ENCODE measurements at places on chromosomes 1 and 21.
A peak's percentile ranks its signal among the peaks of the same experiment; 100 is the strongest.

- DNase-seq: no peak
These were observed 47.3 kb downstream of the AKT3 start for GRCh38 chr1:243802736-243803135.

DNA sequence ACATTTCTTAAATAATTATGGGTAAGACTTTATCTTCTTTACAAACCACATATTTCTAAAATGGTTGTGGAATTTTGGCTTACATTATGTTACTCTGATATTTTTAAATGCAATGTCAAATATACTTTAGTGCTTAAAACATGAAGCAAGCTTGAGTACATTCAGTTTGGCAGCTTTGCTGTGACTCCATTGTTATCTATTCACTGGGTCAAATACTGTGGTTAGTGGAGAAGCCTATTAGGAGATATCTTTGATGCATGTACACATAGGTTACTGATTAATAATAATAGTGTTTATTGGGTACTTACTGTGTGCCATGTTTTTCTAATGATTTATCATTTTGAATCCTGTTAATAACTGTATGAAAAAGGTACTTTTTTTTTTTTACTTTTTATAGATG is 520.4 kb upstream of the B3GALT2 start:
- peak; percentile 25 for DNase-seq

- DNase-seq: no peak
These were observed 172.0 kb upstream of the CAMK1G start for GRCh38 chr1:209411491-209411929.

GRCh38 chr1:113978863-113979702 is at the start of gene OLFML3:
Gene OLFML3 (plus strand): TSS chr1:113979474. CDS start chr1:113979517, 43 bp downstream.
- peak; percentile 90 for DNase-seq

DNA sequence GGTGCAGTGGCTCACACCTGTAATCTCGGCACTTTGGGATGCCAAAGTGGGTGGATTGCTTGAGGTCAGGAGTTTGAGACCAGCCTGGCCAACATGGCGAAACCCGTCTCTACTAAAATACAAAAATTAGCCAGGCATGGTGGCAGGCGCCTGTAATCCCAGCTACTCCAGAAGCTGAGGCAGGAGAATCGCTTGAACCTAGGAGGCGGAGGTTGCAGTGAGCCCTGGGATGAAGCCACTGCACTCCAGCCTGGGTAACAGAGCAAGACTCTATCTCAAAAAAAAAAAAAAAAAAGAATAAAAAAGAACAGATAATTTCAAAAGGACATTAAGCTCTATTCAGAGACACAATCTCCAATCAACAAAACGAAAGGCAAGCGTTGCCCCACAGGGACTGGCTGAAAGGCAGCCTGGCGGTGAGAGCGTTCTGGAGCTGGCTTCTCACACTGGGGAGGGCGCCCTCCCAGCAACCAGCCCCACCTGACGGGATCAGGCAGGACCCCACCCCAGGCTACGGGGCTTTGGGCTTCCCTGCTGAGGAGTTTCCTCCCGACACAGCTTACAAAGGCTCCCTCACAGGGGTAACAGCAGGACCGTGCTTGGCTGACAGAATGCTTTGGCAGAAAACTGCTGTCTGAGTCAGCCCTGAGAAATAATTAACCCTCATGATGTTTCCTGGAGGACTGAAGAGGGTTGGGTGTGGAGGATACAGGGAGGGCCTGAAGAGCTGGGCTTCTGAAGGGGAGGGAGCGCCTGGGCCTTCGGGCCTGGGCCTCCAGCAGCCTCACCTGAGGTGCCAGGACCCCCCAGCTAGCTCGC is 31.1 kb upstream of the SRP9 start:
- no peak for DNase-seq

GRCh38 chr1:199657449-199657848 is 370.1 kb upstream of the NR5A2 start:
- no peak for DNase-seq

DNA sequence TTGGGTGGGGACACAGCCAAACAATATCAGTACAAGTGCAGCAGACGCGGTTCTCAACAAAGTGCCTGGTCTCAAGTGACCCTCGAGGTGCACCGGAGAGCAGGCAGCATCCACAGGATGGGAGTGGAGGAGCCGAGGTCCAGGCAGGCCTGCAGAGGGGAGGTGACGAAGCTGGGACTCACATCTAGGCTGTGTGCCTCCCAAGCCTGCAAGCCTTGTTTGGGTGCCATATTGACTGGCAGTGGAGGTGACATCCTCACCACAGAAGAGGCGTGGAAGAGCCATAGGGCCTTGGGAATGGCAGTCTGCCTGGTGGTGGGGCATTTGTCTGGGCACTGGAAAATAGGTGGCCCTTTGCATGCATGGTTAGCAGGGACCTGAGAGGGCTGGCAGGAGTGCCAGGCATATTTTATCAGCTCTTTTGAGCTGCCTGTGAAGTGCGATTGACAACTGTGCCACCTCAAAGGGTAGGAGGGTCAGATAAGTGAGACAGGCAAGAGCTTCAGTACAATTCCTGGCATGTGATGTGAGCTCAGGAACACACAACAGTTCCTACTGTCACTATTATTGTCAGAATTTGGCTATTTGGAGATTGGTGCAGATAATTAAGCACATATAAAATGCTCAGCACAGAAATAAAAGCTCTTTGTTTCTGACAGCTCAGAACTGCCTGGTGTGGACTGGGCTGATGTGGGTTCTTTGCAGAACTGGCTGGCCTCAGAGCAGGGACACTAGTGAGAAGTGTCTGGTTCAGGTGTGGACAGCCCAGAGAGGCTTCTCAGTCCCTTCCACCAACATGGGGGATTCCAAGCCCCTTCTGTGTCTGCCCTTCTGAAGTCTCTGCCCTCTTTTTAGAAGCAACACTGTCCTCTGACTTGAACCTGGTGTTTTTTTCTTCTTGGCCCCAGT is 347.6 kb upstream of the AJAP1 start:
- DNase-seq: no peak

GRCh38 chr21:16241479-16241963 is 511.7 kb downstream of the USP25 start:
- DNase-seq: peak; percentile 79

GRCh38 chr1:115133440-115133839 is 44.1 kb upstream of the TSPAN2 start:
- DNase-seq: no peak

DNA sequence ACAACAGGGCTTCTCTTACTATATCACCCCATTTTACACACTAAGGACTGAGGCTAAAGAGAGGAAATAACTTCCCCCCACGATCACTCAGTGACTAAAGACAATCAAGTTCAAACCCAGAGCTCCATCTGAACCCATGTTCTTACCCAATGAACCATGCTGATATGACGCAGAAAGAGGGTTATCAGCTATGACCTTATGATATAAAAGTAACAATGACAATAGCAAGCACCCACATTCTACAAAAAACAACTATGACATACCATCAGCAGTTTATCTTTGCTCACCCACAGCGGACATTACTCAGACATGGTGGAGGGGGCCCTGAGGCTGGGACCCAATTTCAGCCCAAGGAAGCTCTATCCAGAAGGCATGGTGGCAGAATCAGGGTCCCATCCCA is 75.7 kb downstream of the PTPN14 start:
- no peak for DNase-seq

- DNase-seq: no peak
These were observed 24.6 kb downstream of the GALNT2 start for GRCh38 chr1:230091473-230092231.

- no peak for DNase-seq
These were observed 9.9 kb upstream of the KLF18 start for GRCh38 chr1:44151332-44151731.

GRCh38 chr1:9306006-9306405 is 13.3 kb downstream of the SPSB1 start:
- no peak for DNase-seq

- no peak for DNase-seq
These were observed 84.5 kb upstream of the POU3F1 start for GRCh38 chr1:38131024-38131585.

- DNase-seq: no peak
These were observed 26.0 kb downstream of the PTP4A2 start for GRCh38 chr1:31911994-31912780.

- peak; percentile 67 for DNase-seq
These were observed 380.5 kb upstream of the CAMK1G start for GRCh38 chr1:209202830-209203532.

GRCh38 chr1:246483569-246483933 is 23.5 kb downstream of the SMYD3 start:
- DNase-seq: no peak

GRCh38 chr1:183310753-183311479 is 107.3 kb downstream of the NMNAT2 start:
- no peak for DNase-seq

DNA sequence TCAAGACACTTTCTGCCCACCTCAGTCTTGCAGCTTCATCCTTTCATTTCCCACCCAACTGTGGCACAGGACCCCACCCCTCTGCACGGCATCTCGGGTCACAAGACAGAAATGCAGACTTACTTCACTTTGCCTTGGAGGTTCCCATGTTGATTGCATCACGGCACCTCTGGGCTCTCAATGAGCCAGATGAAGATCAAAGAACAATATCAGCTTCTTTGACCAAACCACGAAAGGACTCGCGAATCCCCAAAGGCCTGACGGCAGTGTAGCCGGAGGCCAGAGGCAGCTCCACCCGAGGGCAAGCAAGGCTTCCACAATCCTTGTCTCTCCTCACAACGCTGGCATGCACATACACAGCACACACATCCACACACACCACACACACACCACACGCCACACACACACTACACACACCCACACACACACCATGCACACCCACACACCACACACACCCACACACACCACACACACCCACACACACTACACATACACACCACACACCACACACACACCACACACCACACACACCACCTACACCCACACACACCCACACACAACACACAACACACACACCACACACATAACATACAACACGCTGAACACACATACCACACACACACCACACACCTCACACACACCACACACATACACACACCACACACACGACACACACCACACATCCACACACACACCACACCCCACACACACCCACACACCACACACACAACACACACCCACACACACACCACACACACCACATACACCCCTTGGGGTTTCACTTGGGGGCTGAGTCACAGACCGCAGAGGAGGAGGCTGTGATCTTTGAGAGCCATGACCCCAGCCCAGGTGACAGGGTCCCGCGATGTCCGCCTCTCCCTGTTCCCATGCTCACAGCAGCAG is 35.8 kb downstream of the UBASH3A start:
- DNase-seq: peak; percentile 30

DNA sequence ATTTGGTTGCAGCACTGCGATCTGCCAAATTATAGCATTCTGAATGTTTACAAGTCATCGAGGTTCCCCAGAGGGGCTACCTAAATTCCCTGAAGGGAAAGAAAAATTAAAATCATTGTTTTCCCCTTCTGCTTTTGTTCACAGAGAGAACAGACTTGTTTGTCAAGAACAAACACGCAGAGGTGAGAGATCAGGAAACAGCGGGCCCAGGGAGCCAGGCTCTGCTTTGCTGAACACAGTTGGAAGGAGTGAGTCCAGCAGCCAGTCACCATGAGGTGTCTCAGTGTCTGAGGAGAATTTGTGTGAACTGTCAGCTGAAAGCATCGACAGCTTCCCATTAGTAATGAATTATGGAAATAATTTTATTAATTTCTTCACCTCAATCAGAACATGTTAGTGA is 52.5 kb downstream of the RWDD3 start:
- DNase-seq: no peak

DNA sequence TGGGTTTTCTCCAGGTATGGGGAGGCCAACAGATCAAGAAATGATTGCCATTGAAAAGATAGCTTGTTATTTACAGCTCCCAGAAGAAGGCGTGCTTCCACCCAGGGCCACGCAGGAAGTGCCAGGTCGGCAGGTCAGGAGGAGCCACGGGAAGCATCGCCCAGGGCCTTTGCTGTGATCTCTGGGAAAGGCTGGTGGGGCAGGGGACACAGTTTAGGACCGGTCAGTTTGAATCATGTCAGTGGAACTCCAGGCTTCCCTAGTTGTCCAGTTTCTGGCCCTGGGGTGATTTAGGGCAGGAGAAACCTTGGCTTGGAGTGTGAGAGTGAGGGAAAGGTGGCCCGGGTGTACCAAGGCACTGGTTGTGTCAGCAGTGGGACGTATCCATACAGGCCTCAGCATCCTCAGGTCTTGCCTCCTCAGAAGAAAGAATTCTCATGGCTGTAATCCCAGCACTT is 11.4 kb downstream of the PLA2G5 start:
- DNase-seq: no peak

DNA sequence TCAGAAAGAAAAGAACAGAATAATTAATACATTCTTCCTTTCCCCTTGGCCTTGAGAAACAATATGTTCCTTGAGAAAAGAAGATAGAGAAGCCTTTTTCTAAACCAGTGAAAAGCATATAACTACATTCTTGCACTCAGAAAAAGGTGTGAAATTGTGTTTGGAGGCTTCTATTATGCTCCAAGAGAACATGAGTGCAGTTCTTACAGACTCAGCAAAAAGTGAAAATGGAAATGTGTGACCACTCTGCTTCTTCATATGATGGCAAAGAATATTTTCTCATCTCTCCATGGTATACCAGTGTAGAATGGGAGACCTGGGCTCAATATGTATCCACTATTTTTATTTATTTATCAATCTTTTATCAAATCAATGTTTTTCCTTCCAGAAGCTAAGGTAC is 43.2 kb downstream of the ALG14 start:
- no peak for DNase-seq

DNA sequence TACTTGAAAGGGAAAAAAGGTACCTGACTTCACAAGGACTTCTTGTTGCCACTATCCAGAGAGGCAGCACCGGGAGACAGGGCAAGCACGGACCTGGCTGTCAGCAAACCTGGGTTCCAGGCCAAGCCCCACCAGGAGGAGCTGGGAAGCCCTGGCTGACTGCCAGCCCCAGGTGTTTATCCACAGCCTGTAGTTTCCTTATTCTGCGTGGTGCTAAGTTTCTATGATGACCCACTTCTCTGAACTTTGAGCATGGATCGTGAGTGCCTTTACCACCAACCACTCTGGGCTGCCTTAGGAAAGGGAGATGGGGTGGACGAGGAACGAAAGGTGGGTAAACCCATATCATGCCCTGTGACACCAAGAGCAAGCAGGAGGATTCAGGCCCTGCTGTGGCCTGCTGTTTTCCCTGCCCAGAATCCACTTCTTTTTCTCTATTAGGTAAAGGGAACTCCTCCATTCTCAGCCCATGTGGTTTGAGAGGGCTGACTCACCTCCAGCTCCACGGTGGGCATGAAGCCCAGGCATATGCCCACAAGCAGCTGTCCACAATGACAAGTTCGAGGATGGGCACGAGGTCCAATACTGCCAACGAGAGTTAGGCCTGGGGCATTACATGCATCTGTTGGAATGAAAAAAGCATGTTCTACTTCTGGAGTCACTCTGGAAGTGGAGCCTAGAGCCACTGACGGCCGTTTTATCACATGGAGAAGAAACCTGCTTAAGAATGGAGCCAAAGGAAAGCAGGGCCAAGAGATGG is 20.3 kb downstream of the TSPAN2 start:
- peak; percentile 40 for DNase-seq

GRCh38 chr1:234139966-234140365 is 233.3 kb upstream of the COA6 start:
- DNase-seq: no peak

- DNase-seq: no peak
These were observed 257.1 kb downstream of the KCTD3 start for GRCh38 chr1:215824245-215824644.

All from hematopoietic multipotent progenitor cell treated with erythropoietin and hydrocortisone succinate and interleukin-3 and kit ligand, for 4 days (in vitro differentiated cells).